Fibroblast of upper back skin (primary cell): ENCODE measurements at places on chromosomes 1 and 21.

DNA sequence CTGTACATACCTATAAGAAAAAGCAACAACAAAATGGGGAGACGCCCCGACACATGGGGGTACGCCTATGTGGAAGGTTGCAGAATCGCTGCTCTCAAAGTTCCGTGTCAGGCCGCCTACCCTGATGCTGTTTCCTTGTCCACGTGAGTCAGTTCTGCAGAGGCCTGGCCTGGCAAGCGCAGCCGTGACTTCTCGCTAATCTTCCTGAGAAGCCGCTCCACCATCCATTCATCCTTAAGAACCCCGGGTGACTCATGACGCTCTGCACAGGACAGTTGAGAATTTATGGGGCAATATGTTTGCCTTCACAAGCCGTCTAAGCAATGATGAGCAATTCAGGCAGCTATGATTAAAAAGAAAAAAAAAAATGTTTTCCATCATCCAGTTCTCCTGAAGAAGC, 122.3 kb upstream of the TMPRSS2 start:
- peak; percentile 100 for DNase-seq

GRCh38 chr1:119960501-119960900, 64.2 kb upstream of the ADAM30 start:
- no peak for DNase-seq

- DNase-seq, result no peak
Measured at GRCh38 chr1:110063781-110064180, 6.7 kb downstream of the ALX3 start.

DNA sequence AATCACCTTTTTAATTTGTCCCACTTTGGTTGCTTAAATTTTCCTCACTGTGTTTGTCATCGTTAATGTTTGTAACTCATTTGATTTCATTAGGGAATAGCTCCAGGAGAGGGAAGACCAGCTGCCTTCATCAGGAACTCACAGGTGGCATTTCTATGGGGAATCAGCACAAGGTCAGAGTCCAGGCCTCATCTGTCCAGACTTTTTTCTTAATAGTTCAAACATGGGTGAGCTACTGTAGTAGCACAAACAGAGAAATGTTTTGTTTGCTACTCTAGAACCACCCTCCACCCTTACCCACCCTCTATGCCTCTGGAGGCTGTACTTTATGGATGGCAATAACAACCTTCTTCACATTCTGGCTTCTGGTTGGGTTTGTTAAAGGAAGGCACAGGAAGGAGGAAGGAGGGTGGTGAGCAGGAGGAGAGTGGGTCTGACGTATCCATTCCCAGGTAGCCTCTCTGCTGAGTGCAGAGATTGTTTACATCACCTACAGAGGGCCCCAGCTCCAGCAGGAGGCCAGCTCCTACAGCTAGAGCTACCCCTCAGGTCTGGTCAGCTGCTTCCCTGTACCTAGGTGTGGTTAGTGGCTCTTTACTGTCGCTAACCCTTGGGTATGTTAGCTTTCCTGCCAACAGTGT, 8.1 kb upstream of the TEDDM1 start:
- DNase-seq, result no peak

DNA sequence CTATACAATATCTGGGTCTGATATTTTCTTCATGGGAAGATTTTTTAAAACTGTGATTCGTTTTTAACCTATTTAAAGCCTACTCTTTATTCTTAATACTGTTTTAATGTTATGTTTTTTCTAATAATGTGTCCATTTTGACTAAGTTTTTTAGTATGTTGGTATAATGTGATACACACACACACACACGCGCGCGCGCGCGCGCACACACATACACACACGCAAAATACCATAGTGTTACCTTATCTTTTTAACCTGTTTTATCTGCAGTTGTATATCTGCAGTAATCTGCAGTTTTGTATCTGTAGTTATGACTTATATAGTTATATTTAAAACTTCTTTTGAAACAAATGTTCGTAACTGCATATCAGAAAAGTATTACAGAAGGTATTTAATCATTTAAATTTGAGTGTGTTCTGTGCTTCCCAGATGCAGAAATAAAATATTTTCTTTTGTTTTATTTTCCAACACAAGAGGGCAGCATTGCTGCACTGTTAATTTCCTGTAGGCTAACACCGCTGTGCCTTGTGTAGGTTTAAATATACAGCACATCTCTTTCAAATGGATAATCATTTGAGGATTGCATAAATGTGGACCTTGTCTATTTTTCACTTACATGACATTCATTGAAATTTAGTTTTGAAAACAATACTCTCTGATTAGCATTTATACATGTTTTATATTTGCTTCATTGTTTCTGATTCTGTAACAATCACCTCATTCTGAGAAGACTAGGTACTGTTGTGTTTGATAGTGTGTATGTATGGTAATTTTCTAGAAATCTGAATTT, 166.1 kb downstream of the PDE4B start:
- DNase-seq, result peak; percentile 55

DNA sequence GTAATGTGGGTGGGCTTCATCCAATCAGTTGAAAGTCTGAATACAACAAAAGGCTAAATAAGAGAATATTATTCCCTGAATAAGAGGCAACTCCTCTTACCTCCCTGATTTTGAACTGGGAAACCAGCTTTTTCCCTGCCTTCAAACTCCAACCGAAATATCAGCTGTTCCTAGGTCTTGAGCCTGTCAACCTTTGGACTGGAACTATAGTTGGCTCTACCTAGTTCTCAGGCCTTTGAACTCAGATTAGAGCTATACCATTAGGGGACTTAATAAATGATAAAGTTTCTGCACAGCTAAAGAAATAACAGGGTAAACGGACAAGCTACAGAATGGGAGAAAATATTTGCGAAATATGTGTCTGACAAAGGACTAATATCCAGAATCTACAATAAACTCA, 43.8 kb upstream of the BEND5 start:
- no peak for DNase-seq

DNA sequence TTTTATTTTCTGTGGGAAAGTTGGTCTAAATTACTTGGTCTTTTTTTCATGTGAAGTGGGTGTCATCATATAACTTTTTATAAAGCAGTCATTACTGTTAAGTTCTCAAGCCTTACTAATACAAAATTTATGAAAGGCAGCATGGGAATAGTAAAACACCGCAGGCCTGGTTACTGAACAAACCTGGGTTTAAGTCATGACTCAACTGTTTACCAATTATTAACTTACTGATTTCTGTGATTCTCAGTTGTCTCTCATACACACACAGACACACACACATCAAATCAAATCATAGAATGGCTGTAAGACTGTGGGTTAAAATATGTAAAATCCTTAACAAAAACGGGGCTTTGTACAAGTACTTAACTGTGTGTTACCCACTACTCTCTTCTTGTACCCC, 14.6 kb downstream of the MAEL start:
- DNase-seq, result no peak

GRCh38 chr1:159421821-159422220, 10.2 kb upstream of the OR10J4 start:
- no peak for DNase-seq

GRCh38 chr1:227749225-227749624, 14.0 kb downstream of the SNAP47 start:
- no peak for DNase-seq

DNA sequence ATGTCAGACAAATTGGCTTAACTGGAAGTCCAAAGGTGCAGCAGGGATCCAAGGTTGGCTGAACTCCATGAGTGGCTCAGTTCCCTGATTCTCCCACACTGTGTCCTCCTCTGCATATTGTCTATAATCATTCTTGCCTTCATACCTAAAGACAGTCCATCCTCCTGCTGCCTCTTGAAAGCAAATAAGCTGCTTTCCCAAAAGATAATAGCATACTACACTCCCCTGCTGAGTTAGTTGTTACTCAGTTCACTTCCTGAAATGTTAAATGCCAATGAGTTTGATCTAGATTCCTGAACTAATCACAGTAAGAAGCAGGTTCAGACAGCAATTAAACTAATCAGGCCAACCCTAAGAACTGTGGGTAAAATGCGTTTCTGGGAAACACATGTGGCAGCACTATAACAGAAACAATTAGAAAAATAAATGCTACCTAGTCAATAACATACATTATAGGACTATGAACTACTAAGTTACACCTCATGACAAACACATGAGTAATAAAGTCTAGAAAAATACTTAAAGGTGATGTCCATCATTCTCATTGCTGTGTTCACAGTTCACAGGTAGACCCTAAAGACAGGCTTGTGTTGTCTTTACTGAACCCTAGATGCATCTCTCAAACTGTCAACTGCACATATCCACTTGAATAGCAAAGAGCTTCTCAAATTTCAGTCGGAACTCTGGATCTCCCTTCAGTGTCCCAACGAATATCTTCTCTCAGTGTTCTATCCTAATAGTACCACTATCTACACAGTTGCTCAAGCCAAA, 50.8 kb upstream of the BOLA1 start:
- DNase-seq, result no peak

- peak; percentile 84 for DNase-seq
Measured at GRCh38 chr1:162023547-162024501, at the start of gene OLFML2B. Gene OLFML2B, minus strand, starts transcription at chr1:162023869. Its CDS starts 439 bp downstream, at chr1:162023430.

GRCh38 chr1:9324246-9325096, 31.8 kb downstream of the SPSB1 start:
- no peak for DNase-seq

- no peak for DNase-seq
Measured at GRCh38 chr1:84691122-84691783, 992 bp upstream of the SSX2IP start.

- DNase-seq, result no peak
Measured at GRCh38 chr1:204928671-204929486, 58.2 kb downstream of the NFASC start.

- DNase-seq, result peak; percentile 47
Measured at GRCh38 chr1:48619539-48619938, 147.5 kb upstream of the SPATA6 start.

DNA sequence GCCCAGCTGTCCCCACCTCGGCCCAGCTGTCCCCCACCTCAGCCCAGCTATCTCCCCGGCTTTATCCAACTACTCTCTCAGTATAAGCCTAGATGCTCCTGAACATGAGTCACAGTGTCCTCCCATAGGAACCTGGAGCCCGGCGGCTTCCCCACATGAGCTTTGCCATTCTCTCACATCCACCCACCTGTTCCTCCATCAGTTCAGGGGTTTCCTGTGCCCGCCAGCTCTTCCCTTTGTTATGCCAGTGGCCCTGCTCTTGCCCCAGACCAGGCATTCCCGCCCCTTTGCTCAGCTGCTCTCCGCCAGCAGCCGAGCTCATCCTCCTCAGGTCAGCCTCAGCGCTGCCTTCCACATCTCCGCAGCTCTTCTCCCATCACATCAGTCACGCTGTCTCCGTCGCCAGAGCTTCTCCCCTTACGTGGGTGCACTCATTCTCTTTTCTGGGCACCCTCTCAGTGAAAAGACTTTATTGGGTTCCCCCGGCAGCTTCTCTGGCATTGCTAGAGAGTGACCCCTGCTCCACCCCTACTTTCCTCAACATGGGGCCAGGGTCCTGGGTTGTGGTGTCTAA, 89.5 kb upstream of the CSF3R start:
- no peak for DNase-seq

DNA sequence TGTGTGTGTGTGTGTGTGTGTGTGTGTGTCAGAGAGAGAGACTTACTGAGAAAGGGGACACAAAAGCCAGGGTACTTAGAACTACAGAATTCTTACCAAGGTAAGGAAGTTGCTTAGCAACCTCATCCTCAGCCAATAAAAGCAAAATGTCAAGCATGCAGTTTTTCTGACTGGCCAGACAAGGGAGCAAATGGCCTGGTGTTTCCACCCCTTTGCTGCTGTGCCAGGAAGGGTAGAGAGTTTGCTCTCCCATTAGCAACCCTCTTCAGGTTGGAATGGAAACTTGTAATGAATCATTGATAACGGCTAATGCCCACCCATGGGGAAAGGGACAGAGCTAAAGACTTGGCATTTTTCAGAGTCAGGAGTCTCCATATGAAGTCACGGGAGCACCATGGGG, 10.6 kb downstream of the RXRG start:
- DNase-seq, result no peak

GRCh38 chr1:169160845-169161495, 54.5 kb downstream of the ATP1B1 start:
- DNase-seq, result no peak

GRCh38 chr21:18476639-18477038, 73.1 kb upstream of the TMPRSS15 start:
- DNase-seq, result no peak

- peak; percentile 97 for DNase-seq
Measured at GRCh38 chr1:210239349-210240111, 6.9 kb downstream of the SERTAD4 start.

GRCh38 chr1:173332026-173332425, 124.9 kb upstream of the TNFSF4 start:
- DNase-seq, result peak; percentile 82

GRCh38 chr1:202374099-202374498, 25.6 kb downstream of the PPP1R12B start:
- no peak for DNase-seq

DNA sequence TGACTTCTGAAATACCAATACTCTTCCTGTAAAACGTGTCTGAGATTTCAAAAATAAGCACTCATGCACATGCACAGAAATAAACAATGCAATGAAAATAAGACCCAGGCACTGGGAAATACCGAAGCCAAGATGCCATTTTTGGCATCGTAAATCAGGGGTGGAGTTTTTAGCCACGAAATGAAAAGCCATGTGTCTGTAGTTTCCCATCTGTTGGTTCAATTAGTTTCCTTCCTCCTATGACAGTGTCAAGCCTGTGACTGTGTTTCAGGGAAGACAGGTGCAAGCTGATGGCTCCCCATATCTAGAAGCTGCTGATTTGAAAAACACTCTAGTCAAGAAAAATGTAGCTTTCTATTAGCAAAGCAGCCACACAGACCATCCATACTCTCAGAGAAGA, 480.4 kb upstream of the CAMK1G start:
- DNase-seq, result no peak

- no peak for DNase-seq
Measured at GRCh38 chr21:44618504-44618903, 6.6 kb downstream of the KRTAP10-8 start.

DNA sequence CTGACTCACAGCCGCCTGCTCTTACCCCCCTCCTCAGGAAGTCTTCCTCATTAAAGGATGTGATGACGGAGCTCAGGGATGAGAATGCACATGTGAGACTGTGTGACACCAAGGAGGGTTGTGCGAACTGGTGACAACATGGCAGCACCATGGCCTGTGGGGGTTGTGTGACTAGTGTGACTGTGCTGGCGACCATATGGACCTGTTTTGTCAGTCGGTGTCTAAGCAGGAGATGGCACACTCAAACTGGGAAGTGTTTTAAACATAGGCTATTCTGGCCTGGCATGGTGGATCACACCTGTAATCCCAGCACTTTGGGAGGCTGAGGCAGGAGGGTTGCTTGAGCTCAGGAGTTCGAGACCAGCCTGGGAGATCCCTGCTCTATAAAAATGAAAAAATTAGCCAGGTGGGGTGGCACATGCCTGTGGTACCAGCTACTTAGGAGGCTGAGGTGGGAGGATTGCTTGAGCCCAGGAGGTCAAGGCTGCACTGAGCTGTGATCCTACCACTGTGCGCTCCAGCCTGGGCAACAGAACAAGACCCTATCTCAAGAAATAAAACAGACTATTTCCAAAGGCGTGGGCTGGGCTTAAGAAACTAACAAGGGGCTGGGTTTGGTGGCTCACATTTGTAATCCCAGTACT, 7.4 kb downstream of the TRNP1 start:
- DNase-seq, result peak; percentile 78
